ENCODE measurements at places on chromosomes 2 and 18.
A peak's percentile ranks its signal among the peaks of the same experiment; 100 is the strongest.

DNA sequence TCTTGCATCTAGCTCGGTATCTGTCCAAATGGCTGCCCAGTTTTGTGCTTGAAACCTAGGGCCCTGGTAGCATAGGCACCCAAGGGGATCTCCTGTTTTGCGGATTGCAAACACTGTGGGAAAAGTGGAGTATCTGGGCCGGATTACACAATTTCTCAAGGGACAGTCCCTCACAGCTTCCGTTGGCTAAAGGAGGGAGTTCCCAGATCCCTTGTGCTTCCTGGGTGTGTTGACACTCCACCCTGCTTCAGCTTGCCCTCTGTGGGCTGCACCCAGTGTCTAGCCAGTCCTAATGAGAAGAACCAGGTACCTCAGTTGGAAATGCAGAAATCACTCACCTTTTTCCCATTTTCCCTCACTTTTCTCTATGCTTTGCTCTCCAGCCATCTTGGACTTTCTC is 35.5 kb downstream of the RPRM start:
- DNase-seq = no peak

- no peak for DNase-seq
Observed at GRCh38 chr2:15941481-15941850, 1.1 kb downstream of the MYCN start.

- peak; percentile 18 for DNase-seq
Observed at GRCh38 chr2:157480182-157480961, 36.5 kb upstream of the CYTIP start.

DNA sequence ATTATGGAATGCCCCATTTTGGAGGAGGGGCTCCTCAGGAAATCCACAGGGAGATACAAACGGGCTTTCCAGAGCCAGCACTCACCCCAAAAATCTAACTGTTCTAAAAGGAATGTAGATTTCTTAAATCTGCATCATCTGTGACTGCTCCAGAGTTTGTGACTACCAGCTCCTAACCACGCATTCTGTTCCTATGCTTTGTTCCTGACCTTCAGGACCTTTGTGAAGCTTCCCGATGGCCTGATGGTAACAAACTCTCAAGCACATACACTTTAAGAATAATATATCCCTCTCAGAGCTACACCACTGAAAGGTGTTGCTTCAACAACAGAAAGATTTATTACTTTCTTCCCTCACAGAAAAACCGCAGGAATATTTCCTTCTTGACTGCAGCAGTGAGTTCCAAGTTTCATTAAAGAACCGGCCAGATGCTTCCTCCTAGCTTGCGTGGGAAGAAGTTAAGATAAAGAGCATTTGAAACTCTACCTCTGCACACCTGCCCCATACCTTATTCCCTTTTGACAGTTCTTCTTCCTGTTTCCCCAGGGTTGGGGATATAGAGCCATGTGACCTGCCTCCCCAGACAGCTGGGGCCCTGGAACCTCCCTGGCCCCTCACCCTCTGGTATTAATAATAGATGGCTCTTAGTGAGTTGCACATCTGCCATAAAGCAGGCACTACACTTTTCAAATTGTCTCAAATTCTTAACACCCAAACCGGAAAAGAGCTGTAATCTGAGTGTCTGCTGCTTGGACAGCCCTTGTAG is 40.2 kb upstream of the EML4 start:
- DNase-seq = peak; percentile 91

DNA sequence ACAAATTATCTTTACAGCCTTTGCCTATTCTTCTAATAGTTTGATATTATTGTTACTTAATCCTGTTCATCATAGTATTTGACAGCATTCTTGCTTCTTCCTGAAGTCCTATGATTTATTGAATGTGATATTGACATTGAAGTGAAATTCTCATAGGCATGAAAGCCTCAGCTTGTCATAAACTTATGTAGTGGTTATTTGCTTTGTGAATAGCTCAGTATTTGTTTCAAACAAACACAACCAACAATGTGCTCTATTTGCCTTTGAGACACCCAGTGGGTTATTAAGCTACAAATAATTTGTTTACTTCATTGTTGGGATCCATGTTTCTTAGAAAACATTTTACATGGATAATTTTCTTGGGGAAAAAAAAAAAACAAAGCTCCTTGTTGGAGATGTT is 57.2 kb downstream of the TTC39C start:
- no peak for DNase-seq

- DNase-seq = peak; percentile 97
Observed at GRCh38 chr2:152421521-152422370, 86.8 kb downstream of the FMNL2 start.

- DNase-seq = peak; percentile 60
Observed at GRCh38 chr18:13159579-13159978, 59.0 kb upstream of the LDLRAD4 start.

DNA sequence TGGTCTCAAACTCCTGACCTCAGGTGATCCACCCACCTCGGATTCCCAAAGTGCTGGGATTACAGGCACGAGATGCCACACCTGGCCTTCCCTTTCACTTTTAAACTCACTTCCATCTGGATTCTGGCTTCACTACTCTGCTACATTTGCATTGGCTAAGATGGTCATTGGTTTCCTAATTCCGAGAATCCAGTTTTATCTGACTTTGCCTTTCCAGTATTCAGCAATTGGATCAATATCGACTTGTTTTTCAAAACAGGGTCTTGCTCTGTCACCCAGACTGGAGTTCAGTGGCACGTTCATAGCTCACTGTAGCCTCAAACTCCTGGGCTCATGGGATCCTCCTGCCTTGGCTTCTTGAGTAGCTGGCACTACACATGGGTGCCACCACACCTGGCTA is 4.7 kb upstream of the CD302 start:
- no peak for DNase-seq

- DNase-seq = no peak
Observed at GRCh38 chr2:44543773-44544725, 182.3 kb downstream of the CAMKMT start.

DNA sequence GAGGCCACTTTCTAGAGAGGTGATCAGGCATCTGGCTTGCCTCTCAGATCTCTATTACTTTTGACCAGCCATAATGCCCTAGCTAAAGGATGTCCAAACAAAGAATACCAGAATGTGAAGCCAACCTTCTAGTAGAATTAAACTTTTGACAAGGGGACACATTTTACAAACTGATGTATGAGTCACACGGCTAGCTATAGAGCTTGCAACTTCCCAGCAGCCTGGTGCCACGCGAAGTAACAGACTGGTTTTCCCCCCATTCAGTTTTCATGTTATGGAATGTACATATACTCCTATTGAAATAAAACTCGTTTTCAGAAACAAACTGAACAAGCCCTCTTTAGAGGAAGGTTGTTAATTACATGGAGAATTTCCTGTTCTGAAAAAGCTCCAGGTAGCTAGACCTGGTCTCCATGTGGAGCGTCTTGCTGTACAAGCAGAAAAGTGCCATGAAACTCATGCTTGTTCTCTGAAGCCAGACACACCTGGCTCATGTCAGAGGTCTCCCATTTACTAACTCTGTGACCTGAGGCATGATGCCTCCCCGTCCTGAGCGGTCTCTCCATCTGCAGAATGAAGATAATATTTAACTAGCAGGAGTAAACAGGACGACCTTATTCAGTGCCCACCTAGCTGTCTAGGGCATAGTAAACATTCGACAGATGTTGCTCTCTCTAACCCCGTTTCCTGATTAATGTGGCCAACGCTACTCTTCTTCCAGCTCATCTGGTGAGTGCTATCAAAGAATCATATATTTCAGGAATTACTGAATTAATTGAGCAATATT is 81.5 kb upstream of the MAP3K20 start:
- no peak for DNase-seq

GRCh38 chr18:2889761-2890192 is 43.0 kb downstream of the EMILIN2 start:
- peak; percentile 27 for DNase-seq

- DNase-seq = peak; percentile 90
Observed at GRCh38 chr2:18473241-18474181, 86.9 kb downstream of the RDH14 start.

- no peak for DNase-seq
Observed at GRCh38 chr2:127641846-127642507, 4.0 kb upstream of the GPR17 start.

- no peak for DNase-seq
Observed at GRCh38 chr2:9467687-9468086, 6.7 kb upstream of the IAH1 start.

- no peak for DNase-seq
Observed at GRCh38 chr2:119698246-119698645, 19.2 kb downstream of the TMEM177 start.

- no peak for DNase-seq
Observed at GRCh38 chr2:56133441-56133840, 50.3 kb upstream of the CCDC85A start.

DNA sequence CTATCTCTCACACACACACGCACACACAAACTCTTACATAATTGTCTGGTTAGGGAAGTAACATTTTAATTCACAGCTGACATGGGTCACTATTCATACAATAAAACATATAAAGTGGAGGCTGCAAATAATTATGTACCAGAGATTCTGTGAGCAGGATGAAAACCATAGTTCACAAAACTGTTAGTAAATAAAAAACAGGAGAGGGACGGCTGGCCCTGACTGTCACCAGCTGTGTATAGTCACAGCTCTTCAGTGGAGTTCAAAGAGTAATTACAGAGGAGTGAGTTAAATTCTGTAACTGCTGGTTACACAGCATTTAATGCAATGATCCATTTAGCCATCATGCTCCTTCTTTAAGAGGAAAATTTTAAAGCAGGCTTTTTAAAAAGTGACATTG is 76.9 kb downstream of the NRXN1 start:
- DNase-seq = no peak

- DNase-seq = no peak
Observed at GRCh38 chr18:35749701-35750100, 168.2 kb downstream of the GALNT1 start.

DNA sequence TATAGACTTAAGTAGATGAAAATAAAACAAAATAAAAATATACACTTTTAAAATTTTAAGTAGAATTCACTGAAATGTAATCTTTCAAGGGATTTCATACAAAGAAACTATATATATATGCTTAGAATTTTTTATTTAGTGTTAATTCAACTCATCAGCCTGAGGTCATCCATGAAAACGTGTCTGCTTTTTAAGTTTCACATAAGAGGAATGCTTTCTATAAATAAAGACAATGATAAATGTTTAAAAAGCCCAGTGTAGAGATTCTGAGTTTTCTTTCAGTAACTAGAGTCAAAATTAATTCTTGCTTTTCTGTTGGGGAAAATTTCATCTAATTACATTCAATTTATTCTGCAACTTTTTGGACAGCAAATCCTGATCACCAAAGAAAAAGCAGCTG is 213.3 kb downstream of the MBD5 start:
- no peak for DNase-seq

GRCh38 chr2:226307487-226308322 is 491.9 kb downstream of the IRS1 start:
- no peak for DNase-seq

- no peak for DNase-seq
Observed at GRCh38 chr2:202378662-202379358, 2.7 kb downstream of the BMPR2 start.

- no peak for DNase-seq
Observed at GRCh38 chr2:26002632-26003310, 20.5 kb upstream of the KIF3C start.

DNA sequence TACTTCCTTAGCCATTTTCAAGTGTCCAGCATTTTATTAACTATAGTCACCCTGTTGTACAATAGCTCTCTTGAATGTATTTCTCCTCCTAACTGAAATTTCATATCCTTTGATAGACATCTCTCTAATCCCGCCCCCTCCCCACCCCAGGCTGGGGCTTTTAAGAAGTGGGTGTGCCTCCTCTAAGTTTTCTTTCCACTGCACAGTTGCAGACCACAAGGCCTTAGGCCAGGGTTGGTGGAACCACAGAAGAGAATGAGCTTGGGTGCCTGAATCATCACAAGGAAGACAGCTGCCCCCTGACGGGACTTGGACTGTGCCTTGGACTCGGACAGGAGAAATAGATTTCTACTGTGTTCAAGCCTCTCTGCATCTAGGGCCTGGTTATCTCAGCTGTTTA is 193.4 kb downstream of the HAUS1 start:
- no peak for DNase-seq

DNA sequence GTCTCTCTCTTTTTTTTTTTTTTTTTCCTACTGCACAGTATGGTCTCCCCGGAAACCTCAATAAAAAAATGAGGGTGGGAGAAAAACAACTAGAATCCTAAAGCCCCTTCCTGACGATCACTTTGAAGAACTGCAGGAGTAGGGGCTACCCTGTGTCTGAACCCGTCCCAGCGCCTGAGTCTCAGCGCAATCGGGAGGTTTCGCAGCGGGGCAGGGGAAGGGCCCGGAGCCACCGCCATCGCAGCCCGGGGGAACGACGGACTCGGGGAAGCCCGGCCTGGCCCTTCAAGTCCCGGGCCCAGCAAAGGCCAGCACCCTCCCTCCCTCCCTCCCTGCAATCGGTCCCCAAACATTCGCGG is 411 bp downstream of the NARS1 start:
- no peak for DNase-seq

GRCh38 chr2:215791481-215791937 is 221.8 kb downstream of the MREG start:
- no peak for DNase-seq

DNA sequence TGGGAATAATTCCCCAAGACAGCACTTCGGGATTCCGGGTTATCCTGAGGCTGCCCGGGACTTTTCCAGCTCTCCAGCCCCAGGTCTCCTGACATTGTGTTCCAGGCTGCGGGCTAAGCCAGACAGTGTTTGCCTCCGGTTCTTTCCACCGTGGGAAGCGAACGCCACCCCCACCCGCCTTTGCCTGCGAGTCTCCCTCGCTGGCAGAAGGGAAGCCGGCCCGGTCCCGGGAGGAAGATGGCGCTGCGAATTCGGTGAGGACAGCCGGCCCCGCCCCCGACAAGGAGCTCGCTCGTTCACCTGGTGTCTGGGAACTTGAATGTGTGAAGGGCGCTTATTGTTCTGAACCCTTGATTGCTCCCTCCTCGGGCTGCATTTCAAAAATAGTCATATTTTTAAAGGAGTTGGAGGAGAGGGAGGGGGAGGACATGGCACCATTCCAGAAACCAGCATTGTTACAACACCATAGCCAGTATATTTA is 2.9 kb downstream of the LRATD1 start:
- DNase-seq = peak; percentile 34

DNA sequence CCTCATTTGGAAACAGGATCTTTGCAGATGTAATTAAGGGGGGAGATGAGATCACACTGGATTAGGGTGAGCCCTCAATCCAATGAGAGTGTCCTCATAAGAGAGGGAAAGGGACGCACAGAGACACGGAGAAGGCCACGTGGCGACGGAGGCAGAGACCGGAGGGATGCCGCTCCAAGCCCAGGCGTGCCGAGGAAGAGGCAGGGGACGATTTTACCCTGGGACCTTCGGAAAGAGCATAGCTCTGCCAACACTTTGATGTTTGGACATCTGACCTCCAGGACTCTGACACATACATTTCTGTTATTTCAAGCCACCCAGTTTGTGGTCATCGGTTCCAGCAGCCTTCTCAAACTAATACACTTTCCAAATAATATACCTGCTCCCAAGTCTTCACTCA is 84.4 kb upstream of the ZCCHC2 start:
- no peak for DNase-seq

DNA sequence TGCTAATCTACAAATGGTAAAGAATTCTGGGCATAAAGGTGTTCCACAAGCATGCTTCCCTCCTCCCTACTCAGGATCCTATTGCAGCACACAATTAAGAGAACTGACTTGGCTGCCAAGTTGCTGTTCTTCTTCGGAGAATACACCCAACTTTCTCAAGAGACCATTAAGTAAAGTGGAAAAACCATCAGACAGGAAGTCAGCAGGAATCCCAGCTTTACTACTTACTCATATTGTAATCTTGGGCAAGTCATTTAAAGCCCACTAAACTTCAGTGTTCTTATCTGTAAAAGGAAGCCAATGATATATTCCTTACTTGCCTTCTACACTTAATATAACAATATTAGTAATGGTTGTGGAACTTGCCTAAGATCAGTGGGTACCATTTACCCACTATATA is 37.8 kb downstream of the PSTPIP2 start:
- DNase-seq = peak; percentile 78

All from amniotic epithelial cell (primary cell).